ENCODE measurements at places on chromosomes 6 and 20.
A peak's percentile ranks its signal among the peaks of the same experiment; 100 is the strongest.

DNA sequence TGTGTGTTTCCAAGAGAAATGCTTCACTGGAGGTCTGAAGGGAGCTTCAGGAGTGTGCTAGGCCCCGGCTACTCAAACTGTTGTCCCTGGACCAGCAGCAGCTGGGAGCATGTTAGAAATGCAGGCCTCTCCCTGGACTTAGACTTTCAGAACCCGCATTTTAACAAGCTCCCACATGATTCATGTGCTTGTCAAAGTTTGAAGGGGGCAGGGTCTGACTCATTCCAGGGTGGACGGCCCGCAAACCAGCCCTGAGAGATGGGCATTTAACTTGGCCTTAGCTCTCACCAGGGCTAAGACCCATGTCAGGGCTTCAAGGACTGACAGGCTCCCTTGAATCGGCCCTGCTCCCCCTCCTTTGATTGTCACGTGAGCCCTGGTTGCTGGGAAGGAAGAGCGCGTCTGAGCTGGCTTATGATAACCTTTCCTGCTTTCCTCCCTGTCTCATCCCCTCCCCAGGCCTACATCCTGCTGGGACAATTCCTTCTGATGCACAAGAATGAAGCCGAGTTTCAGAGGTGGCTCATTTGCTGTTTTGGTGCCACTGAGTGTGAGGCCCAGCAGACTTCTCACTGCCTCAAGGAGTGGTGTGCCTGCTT is 35.5 kb downstream of the BANF2 start:
- no peak for DNase-seq

DNA sequence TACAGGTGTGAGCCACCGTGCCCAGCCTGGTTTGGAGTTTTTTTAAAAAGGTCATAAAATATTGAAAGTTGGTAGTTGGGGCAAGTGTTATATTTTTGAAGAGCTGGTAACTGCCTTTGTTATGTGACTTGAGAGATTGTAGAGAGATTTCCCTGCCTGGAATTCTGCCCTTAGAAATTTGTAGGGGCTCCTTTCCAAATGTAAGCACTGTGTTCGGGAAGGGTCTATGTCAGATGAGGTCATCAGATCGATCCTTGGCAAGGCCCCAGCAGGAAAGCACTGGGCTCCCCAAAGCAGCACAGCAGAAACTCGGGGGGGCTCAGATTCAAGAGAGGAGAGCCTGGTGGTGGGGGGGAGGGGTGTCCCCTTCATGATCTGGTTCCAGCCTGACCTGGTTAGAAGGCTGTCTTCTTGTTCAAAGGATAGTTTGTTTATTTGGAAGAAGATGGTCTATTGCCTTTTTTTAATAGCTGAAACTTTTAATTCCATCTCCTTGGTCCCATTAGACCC is 220.2 kb downstream of the UST start:
- no peak for DNase-seq

GRCh38 chr20:1215386-1216170 is 10.3 kb upstream of the RAD21L1 start:
- no peak for DNase-seq

GRCh38 chr6:26743157-26743821 is 83.7 kb upstream of the ZNF322 start:
- no peak for DNase-seq

DNA sequence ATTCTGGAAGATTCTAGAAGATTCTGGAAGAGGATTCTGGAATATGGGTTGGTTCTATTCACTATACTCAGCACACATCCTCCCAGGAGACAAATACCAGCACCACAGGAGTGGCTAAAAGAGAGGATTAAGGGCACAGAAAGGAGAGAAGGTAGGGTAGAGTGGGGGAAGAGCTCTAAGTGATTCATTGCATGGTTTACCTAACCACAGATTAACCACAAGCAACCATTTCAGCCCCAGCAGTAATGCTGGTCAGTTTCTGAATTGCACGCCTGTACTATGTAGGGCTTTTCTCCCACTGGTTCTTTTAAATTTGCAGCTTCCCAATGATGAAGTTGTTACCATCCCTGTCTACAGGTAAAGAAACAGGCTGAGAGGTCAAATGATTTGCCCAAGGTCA is 192.7 kb upstream of the PMEPA1 start:
- DNase-seq = no peak

- DNase-seq = no peak
Observed at GRCh38 chr6:41408576-41408975, 73.2 kb downstream of the NCR2 start.

GRCh38 chr20:63016514-63017075 is 9.8 kb upstream of the BHLHE23 start:
- no peak for DNase-seq

- no peak for DNase-seq
Observed at GRCh38 chr20:41483553-41483930, 116.9 kb upstream of the EMILIN3 start.

- DNase-seq = no peak
Observed at GRCh38 chr6:14690120-14691056, 555.5 kb upstream of the JARID2 start.

GRCh38 chr6:2740581-2740980 is 10.1 kb downstream of the MYLK4 start:
- no peak for DNase-seq

- no peak for DNase-seq
Observed at GRCh38 chr20:20706285-20706684, 6.2 kb downstream of the RALGAPA2 start.

DNA sequence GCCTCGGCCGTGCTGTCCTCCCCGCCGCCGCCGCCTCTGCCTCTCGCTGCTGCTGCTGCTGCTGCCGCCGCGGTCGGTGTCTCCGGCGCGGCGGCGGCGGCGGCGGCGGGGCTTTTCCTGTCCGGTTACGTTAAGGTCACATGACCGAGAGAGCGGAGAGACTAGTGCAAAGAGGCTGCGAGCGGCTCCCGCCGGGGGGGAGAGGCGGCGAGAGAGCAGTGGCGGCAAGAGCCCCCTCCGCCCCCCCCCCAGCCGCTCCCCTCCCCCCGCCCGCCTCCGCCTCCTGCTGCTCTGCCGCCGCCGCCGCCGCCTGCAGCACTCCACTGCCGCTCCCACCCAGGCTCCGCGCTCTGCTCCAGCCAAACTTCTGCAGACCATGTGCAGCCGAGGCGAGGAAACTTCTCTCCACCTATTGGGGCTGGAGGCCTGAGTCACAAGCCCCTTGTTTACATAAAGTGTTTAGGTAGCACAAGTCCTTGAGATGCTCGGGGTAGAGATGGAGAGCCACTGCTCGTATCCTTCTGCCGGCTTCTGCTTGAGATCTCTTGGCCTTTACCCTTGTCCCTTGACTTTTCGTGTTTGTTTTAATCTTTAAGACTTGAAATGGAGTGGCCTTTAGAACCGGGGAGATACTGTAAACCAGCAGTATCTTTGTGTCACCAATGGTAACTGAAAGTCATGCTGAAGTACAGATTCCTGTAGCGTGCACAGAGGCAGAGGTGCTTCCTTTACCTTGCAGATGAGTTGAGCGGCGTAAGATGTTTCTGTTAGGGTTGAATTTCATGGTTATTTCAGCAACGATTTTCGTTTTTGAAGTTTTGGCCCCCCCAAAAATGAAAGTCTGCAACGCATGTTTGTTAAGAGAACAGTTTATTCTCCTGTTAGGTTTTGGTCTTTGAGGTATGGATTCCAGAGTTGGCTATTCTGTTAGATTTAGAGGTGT is at the start of gene ZBTB2:
Gene ZBTB2, minus strand, starts transcription at position 89 of the 943 bp plus-strand sequence. CDS start 17,922 bp downstream, outside the sequence.
- peak; percentile 80 for DNase-seq

- no peak for DNase-seq
Observed at GRCh38 chr6:112912416-112913101, 565.4 kb downstream of the RFPL4B start.

GRCh38 chr20:43812216-43812615 is 85.4 kb upstream of the GTSF1L start:
- no peak for DNase-seq

GRCh38 chr6:26056583-26057350 is 30.5 kb upstream of the HFE start:
- DNase-seq = peak; percentile 45

DNA sequence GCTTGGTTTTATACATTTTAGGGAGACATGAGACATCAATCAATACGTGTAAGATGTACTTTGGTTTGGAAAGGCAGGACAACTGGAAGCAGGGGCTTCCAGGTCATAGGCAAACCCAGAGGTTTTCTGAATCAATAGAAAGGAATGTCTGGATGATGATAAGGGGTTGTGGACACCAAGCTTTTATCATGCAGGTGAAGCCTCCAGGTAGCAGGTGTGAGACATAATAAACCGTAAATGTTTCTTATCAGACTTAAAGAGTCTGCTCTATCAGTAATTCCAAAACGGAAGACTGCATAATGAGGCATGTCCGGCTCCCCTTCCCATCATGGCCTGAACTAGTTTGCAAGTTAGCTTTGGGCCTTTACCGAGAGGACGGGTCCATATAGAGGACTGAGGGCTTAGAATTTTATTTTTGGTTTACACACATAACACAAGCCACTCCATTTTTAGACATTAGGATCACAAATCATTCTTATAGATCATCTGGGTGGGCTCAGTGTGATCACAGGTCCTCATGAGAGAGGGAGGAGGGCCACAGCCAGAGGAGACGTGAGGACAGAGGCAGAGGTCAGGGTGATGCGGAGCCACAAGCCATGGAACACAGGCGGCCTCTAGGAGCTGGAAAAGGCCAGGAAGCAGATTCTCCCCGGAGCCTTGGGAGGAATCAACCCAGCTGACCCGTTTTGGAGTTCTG is 10.7 kb upstream of the SERPINB9 start:
- no peak for DNase-seq

- no peak for DNase-seq
Observed at GRCh38 chr20:10429443-10429981, 4.5 kb downstream of the MKKS start.

DNA sequence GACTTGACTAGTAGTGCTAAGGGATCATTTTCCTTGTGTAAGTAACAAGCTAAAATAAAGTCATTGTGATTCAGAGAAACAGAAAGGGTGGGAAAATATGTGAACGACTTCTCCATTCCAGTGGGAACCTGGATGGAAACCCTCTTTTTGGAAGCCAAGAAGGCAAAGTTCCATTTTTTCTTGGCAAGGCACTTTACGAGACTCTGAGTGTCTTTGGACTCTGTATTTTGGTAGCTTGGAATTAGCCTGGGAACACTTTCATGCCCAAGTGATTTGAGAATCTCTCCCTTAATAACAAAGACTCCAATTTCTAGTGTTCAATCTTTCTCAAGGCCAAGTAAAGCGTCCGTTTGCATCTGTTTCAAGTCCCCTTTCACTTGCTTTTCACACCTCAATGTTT is 100.5 kb upstream of the SASH1 start:
- no peak for DNase-seq

DNA sequence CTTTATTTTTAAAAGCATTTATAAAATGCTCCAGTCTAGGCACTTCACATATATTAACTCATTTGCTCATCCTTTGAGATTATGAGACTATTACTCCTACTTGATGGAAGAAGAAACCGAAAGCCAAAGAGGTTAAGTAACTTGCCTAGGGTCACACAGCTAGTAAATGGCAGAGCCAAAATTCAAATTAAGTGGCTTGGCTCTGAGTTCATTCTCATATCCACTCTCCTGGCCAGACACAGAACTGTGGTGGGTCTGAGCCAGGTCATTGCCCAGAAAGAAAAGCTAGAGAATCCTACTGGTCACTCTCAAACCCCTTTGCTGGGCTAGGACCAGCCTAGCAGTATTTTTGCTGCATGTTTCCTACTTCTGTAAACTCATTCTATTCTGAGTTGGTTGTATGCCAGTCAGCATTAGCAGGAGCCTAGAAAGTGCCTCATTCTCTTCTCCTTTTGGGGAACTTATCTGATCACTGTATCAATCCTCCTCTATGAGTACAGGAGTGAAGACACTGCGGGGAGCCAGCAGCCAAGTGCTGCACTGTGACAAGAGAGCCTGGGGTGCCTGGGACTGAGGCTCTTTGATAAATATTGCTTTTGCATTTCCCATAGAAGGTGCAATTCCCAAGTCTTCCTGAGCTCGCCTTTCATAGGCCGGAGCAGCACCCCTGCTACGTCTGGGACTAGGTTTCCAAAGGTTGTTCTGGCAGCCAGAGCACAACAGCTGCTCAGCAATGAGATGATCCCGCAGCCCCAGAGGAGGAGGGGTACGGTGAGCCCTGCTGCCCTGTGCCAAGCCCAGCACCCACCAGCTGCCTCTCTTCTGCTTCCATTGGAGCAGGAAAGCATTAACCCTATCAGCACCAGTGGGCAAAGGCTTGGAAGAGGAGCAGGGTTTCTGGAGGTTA is 728.3 kb downstream of the MAFB start:
- peak; percentile 48 for DNase-seq

GRCh38 chr6:81897793-81898192 is 145.3 kb upstream of the TENT5A start:
- no peak for DNase-seq

DNA sequence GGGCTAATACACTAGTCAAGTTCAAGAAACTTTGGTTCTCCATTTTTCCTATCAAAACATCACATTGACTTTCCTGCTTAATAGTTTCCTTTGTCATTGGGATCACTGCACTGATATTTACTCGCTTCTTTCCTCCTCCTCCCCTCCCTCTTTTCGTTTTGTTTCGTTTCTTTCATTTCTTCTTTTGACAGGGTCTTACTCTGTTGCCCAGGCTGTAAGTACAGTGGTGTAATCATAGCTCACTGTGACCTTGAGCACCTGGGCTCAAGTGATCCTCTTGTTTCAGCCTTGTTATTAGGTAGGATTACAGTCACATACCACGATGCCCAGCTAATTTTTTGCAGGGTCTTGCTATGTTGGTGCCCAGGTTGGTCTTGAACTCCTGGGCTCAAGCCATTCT is 12.3 kb downstream of the PAQR8 start:
- no peak for DNase-seq

GRCh38 chr6:38566295-38567030 is 73.3 kb downstream of the BTBD9 start:
- DNase-seq = no peak

DNA sequence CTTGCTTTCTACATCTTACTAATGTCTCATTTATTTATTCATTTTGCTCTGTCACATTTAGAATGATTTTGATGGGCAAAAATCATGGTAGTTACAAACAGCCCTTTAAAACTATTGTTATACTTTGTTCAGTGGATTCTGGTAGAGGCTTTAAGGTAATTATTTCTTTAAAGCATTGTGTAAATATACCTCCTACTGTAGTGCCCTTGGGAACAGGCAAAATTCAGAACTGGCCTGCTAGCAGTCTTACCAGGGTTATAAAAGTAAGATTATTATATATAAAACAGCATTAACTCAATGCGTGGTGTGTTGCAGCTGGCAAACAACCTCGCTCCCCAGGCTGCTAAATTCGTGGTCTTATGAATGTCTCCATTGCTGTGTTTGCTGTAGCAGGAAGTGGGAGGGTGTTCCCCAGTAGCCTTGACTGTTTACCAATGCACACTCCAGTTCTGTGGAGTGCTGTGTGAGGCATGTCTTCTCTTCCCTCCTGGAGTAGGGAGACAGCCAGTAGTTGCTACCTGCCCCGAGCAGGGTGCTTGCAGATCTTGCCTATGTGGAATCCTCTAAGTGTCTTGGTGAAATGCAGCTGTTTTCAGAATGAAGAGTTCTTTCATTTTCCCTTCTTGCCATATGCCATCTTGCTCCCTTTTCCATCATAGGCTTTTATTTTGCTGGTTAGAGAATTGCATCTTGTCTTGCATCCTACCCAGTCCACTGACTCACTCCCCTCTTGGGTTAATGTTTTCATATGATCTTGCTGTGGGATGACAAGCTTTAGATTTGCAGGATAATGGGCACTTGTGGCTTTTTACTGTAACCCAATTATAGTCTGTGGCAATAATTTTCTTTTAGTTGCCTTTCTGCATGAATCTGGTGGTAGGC is 45.3 kb downstream of the IGF2R start:
- no peak for DNase-seq

GRCh38 chr6:129321303-129321702 is 388.7 kb downstream of the ARHGAP18 start:
- DNase-seq = no peak
